Urinary bladder (tissue), 4 donors: ENCODE measurements at places on chromosomes 2 and 18. TPM values are rescaled to one million over a fixed set of nuclear protein-coding genes. Genes with fewer than 3 reads are reported as not detected.

DNA sequence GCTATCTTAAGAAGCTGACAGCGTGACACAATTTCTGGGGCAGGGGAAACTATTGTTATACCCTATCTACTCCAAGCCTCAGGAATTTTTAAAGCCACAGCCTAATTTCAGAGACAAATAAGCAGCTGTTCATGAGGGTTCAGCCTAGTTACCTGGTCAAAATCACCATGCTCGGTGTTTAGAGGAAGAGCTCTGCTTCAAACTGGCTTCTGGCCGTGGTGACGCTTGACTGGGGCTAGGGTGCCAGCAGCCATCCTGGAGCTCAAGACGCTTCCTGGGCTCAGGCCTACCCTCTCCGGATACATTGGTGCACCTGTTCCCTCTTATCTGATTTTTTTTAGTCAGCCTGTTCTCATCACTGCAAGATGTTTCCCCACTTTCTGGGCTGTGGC, 41.7 kb downstream of the FRZB start:
- DNase-seq = no peak

GRCh38 chr18:78640246-78640995, 339.2 kb upstream of the SALL3 start:
- DNase-seq = no peak

The CRYGD gene
- total RNA-seq = 0.95 TPM

The PCARE gene
- total RNA-seq = 0.16 TPM

DNA sequence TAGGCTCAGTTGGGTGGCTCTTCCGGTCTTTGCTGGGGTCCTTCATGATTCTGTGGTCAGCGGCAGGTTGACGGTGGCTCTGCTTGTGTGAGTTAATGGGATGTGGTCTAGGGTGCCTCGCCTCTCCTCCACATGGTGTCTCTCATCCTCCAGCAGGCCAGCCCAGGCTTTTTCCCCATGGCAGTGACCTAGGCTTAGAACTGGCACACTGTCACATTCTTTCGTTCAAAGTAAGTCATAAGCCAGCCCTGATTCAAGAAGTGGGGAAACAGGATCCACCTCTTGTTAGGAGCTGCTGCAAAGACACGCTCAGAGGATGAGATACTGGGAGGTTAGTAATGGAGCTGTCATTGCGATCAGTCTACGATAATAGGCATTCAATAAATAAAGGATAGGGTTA, 46.0 kb upstream of the CTIF start:
- DNase-seq = no peak

The CASP10 gene
- total RNA-seq = 19.2 TPM

The AMER3 gene
- total RNA-seq = 0.42 TPM

- DNase-seq = no peak
Observed at GRCh38 chr2:226325526-226325925, 474.1 kb downstream of the IRS1 start.

- no peak for DNase-seq
Observed at GRCh38 chr2:142515493-142515892, 362.0 kb upstream of the KYNU start.

DNA sequence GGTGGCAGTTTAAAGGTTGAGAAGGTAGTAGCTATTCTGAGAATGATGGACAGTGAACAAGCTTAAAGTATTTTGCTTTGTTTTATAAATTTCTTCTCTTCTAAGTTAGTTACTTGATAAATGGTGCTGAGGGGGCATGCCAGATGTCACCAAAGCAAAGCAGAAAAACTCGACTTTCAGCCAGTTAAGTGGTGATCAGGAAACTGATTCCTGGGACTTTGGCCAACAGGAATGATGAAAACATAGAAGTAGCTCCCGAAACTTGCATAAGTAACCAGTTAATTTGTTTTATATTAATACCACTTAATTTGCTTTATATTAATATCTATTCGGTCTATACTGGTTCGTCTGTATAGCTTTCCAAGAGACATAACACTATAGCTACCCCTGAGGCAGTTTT, 82.6 kb downstream of the FANCL start:
- no peak for DNase-seq

DNA sequence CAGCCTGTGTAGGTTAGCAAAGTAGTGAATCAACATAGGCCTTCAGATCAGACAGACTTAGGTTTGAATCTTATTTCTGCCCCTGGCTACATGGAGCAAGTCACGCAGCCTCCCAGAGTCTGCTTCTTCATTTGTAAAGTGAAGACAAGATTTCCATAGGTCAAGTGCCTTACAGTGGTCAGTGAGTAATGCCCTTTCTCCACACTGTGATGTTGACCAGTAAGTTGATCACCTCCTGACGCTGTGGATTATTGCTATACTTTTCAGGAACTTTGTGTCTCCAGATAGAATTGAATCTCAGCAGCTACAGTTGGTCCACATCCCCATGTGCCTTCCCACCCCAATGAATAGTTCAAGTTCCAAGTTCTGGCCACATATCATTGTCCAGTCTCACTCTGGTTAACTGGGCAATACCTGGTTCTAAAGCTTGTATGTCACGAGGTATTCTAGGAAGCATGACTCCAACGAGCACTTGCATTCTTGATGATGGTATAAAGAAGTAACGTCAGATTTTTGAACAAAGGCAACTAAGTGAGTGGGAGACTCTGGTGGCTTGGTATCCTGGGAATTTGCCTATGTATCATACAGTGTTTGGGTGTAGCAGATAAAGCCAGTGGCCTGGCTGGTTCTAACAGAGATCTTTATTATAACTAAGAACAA, 2.1 kb upstream of the CLIP4 start:
- no peak for DNase-seq

DNA sequence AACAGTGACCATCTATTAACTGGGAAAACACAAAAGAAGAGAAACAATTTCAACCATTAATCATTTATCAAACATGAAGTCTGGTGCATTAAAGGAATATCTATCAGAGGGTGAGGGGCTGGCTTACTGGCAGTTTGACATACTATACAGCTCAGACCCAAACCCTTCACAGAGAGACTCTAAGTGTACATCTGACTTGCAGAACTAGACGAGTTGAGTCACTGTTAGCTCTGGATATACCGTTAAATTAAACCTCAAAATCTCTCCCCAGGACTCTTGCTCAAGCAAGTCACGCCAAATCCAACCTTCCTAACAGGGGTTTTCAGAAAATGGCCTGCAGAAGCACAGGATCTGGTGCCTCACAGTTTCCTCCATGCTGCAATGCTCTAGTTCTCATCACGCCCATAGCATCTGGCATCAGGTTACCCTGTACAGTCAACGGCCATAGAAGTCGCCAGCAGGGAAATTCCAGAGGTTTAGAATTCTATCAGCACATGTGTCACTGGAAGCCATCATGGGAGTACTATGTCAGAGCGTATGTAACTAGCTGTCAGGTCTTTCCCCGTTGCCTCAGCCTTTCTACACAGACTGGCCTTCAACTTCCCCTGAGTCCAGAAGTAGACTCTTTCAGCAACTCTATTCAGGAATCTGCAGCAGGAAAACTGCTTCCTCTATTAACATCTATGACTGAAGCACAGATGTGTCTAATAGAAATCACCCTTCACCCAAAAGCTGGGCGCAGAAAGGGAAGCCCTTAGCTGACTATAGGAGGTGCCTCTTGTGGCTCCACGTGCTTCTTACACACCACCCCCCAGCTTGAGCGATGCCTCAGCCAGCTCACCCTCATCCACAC, 9.3 kb downstream of the TGOLN2 start:
- DNase-seq = no peak

DNA sequence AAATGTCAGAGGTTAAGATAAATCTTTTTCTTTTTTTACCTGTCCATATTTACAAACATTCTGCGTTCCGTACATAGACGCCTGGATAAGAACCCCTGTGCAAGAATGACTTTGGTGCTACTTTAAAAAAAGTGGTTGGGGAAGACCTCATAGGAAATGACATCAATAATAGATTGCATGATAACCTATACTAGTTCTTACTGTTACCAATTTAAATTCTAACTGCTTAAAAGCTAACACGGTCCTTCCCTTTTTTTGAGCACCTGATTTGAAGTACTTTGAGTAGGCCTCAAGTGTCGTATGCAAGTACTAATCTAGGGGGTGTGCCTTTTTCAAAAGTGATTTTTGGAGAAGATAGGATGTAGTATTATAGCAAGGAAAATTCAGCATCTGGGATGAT, 2.1 kb downstream of the SLC39A10 start:
- no peak for DNase-seq

DNA sequence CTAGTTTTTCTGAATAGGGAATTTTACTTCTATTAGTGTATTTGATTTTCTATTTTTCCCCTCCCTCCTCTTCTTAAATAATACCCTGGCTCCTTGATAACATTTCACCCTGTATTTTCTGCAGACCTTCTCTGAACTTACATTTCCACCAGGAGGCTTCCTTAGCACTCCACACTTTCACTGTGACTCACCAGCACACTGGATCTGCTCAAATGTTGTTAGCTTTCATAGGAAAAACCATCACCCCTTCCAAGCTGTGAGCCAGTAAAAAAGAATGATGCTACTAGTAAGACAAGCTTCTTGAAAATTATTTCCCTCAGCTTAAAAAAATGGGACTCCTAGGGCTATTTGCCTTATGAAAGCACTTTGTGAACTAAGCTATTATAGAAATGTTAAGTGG, 16.1 kb downstream of the SUPT7L start:
- DNase-seq = no peak

GRCh38 chr2:216139884-216140283, 30.7 kb downstream of the XRCC5 start:
- DNase-seq = no peak

- no peak for DNase-seq
Observed at GRCh38 chr2:171514908-171515582, 7.2 kb upstream of the CYBRD1 start.

The RIT2 gene
- 0.48 TPM for total RNA-seq

GRCh38 chr2:21418456-21418855, 294.7 kb downstream of the TDRD15 start:
- DNase-seq = no peak

DNA sequence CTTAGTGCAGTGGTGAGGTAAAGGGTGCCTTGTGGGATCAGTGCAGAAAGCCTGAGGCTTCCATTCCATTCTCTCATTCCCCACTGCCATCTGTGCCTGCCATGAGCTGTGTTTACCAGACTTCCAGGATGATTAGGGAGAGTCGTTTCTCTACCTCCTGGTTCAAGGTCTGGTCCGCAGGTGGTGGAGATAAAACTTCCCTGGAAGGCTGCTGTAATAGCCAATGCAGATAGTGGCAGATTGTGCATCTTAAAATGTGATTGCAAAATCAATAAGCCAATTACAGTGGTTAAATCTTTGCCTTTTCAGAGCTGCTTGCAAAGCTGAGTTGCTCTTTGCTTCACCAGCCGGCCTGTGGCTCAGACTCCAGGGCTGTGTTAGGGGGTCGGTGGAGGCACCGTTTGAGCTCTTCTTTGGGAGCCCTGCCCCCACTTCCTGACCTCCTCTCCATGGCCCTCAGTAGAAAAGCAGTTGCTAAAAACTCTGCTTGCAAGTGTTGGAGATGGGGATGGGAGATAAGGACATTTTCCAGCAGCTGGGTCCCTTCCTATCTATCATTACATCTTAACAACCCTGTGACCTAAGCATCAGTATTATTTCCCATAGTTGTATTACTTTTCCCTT, 95.2 kb upstream of the HS6ST1 start:
- DNase-seq = no peak

The DNAJC5G gene
- 0.42 TPM for total RNA-seq

DNA sequence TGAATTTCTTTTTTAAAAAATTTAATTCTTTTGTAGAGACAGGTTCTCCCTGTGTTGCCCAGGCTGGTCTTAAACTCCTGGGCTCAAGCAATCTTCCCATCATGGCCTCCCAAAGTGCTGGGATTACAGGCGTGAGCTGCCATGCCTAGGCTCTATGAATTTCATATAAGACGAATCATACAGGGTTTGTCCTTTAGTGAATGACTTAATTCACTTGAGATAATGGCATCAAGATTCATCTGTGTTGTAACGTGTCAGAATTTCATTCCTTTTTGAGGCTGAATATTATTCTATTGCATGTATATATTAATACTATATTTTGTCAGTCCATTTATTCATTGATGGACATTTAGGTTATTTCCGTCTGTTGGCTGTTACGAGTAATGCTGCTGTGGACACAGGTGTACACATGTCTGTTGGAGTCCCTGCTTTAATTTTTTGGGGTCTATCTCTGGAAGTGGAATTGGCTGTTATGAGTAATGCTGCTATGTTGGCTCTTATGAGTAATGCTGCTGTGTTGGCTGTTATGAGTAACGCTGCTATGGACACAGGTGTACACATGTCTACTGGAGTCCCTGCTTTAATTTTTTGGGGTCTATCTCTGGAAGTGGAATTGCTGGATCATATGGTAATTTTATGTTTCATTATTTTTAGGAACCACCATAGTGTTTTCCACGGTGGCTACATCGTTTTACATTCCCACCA, 210.6 kb downstream of the CAMKMT start:
- DNase-seq = no peak

- DNase-seq = no peak
Observed at GRCh38 chr2:116949249-116949648, 865.2 kb upstream of the DDX18 start.

- DNase-seq = no peak
Observed at GRCh38 chr2:15856318-15856717, 84.0 kb upstream of the MYCN start.

The KLHL30 gene
- 1.8 TPM for total RNA-seq

GRCh38 chr2:150783015-150783414, 295.5 kb upstream of the RND3 start:
- no peak for DNase-seq

GRCh38 chr2:217863883-217864282, 138.9 kb downstream of the TNS1 start:
- DNase-seq = no peak

The NHEJ1 gene
- 13.3 TPM for total RNA-seq

The POLE4 gene
- total RNA-seq = 18.1 TPM

GRCh38 chr18:75076286-75076685, 132.7 kb downstream of the PTGR3 start:
- DNase-seq = no peak

DNA sequence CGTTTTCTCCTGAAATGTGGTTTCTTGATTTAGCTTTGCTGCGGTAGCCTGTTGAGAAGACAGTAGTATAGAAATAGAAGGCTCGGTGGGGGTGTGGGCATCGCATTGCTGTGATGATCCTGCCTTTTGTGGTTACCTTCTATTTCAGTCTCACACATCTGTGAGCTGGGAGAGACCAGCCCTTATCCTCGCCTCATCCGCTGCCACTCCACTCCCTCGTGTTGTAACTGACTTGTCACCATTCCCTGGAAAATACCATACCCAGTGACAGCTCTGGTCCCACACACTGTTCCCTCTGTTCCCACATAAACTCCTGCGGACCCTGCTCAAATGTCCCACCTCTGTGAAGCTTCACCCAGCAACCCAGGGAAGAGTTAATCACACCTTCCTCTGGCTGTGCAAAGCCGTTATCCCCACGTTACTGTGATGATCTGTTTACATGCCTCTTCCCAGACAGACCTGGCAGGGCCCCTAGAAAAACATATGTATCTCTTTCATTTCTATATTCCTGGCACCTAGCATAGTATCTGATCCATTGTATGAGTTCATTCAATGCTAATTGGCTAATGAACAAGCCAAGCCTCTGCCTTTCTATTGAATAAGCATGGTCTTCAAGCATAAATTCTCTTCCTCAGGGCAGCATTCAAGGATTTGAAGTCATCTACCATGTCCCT, 114.6 kb downstream of the MAPK4 start:
- no peak for DNase-seq

DNA sequence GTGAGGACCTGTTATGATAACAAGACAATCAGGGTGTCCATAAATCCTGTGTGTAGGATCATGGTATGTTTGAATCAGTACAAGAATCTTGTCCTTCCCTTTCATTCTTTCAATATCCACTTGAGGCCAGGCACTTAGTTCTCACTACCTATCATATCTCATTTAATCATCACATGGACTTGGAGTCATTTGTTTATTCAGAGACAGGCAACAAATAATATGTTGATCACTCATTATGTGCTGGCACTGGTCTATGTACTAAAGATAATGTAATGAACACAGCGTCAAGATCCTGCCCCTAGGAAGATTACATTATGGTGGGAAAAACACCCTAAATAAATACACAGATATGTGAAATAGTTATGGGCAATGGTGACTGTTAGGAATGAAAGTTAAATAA, 342.6 kb downstream of the LPIN1 start:
- no peak for DNase-seq
